ENCODE measurements at places on chromosomes 4 and X.

DNA sequence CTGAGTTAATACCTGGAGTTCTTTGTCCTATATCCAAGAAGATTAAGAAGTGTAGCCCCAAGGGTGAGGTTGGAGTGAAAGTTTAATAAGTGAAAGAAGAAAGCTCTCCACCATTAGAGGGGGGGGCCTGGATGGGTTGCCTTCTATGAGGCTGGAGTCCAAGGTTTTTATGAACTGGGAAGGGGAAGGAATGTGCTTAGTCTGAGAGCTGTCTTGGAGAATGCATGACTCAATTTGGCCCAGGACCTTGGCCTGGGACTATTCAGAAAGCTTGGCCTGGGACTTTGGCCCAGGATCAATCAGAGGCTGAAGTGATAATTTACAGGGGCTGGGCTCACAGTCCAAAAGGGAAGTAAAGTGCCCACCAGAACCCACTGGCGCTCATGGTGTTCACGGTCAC lies 1049.0 kb upstream of the GRIA3 start:
- DNase-seq, result no peak

DNA sequence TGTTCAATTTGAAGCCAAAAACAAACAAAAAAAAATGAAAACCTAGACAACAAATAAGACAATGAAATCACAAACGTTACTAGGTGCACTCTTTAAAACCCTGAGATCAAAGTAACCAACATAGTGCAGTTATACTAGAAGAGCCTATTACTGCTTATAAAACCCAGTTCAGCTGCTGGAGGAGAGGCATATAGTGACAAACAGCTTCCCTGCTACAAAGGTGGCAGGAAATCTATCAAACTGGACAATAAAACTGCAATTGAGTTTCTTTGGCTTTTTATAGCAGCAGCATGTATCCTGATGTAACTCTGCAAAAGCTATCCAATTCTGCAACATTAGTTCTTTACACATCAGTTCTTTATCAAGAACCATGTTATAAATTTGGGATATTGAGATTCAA lies 155.6 kb downstream of the LRBA start:
- no peak for DNase-seq

- no peak for DNase-seq
These were observed 93.3 kb downstream of the GRIA3 start for GRCh38 chrX:123277347-123277746.

GRCh38 chr4:6327220-6327917 lies 57.7 kb downstream of the WFS1 start:
- DNase-seq, result peak; percentile 94

DNA sequence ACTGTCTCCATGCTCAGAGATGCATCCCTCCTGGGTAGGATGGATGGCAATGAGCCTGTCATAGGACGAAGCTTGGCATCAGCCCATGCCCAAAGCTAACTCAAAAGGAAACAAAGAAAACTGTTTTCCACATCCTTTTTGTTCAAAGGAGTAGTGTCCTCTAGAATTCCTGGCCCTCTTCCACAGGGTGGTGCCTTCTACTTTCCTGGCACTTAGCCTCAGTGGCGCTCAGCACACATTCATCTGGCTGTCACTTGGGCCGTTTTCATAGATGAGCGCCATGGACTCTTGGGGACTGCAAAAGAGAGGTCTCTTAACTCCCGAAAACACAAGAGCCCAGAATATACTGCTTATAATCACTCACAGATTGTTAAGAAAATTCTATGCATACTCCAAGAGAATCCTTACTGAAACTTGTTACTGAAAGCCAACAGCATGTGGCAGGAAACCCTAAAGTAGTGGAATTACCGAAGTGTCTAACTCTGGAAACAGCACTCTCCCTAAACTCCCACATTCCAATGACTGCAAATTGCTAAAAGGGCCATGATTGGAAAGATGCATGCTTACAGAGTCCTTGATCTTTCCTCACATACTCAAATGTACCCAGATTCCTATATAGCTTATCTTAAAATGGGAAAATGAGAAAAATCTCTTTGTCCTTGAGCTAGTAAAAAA lies 110.0 kb downstream of the HS6ST2 start:
- no peak for DNase-seq

- no peak for DNase-seq
These were observed 1119.2 kb upstream of the INTU start for GRCh38 chr4:126513596-126513995.

DNA sequence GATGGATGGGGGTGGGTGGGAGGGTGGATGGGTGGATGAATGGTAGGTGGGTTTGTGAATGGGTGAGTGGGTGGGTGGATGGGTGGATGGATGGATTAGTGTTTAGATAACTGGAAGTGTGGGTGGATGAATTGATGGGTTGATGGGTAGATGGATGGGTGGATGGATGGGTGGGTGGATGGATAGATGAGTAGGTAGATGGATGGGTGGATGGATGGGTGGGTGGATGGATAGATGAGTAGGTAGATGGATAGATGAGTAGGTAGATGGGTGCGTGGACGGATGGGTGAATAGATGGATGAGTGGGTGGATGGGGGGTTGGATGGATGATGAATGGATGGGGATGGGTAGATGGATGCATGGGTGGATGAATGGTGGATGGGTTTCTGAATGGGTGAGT lies 20.3 kb upstream of the ASMTL start:
- peak; percentile 25 for DNase-seq

GRCh38 chr4:183260491-183261151 lies 59.5 kb downstream of the CLDN22 start:
- DNase-seq, result no peak

GRCh38 chr4:154490234-154490582 lies 1.4 kb downstream of the DCHS2 start:
- DNase-seq, result no peak

GRCh38 chr4:75087865-75088264 lies 154.9 kb downstream of the PARM1 start:
- DNase-seq, result no peak

DNA sequence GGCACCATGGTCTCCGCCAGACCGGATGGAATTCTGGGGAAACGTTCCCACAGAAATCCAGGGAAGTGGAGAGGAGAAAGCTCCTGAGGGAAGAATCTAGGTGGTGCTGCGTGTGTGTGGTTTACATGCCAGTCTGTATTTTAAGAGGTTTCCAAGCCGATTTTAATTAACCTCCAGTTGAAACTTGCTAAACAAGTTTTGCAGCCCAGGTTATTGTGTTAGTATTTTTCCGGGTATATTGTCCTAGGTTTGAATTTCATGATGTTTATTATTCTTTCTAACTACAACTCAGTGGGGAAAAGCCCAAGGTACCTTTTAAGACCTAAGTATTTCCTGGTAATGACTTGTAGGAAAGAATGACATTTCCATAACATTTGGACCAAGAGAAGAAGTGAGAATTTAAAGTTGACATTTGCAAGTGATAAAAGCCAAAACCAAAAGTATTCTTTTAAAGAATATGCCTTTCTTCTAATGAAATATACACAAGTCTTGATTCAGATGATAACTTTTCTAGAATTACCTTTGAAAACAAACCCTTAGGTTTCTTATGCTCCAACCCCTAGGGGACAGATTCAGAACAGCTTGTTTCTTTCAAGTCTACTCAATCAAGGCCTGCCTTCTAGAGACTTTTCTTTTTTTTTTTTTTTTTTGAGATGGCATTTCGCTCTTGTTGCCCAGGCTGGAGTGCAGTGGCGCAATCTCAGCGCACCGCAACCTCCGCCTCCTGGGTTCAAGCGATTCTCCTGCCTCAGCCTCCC lies 14.6 kb downstream of the SAT1 start:
- no peak for DNase-seq

DNA sequence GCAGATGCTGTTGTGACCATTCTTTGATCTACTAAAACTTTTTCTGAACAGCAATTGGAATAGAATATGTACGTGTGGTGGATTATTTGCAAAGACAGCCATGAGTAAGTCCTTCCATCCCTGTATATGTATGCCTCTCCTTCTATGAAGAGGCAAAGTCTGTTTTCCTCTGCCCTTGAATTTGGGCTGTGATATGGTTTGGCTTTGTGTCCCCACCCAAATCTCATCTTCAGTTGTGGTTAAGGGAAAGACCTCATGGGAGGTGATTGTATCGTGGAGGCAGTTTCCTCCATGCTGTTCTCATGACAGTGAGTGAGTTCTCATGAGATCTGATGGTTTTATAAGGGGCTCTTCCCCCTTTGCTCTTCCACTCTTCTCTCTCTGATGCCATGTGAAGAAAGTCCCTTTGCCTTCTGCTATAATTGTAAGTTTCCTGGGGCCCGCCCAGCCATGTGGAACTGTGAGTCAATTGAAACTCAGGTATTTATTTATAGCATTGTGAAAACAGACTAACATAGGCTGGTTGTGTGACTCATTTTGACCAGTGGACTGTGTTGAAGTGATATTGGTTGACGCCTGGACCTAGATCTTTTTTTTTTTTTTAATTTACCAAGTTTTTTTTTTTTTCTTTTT lies 108.3 kb upstream of the CAMK2D start:
- peak; percentile 57 for DNase-seq

- no peak for DNase-seq
These were observed 890 bp upstream of the FREM3 start for GRCh38 chr4:143701365-143701764.

- no peak for DNase-seq
These were observed 38.2 kb downstream of the HPGDS start for GRCh38 chr4:94304365-94304971.

- peak; percentile 53 for DNase-seq
These were observed at the start of gene COX7B for GRCh38 chrX:77899081-77899828. COX7B (plus strand) TSS chrX:77899468; CDS start chrX:77899554, 86 bp downstream.

GRCh38 chr4:137299281-137299680 lies 233.0 kb downstream of the PCDH18 start:
- DNase-seq, result no peak

- DNase-seq, result no peak
These were observed 28.0 kb upstream of the NSUN7 start for GRCh38 chr4:40721730-40722171.

GRCh38 chr4:48986654-48987164 lies 634 bp downstream of the CWH43 start:
- no peak for DNase-seq

DNA sequence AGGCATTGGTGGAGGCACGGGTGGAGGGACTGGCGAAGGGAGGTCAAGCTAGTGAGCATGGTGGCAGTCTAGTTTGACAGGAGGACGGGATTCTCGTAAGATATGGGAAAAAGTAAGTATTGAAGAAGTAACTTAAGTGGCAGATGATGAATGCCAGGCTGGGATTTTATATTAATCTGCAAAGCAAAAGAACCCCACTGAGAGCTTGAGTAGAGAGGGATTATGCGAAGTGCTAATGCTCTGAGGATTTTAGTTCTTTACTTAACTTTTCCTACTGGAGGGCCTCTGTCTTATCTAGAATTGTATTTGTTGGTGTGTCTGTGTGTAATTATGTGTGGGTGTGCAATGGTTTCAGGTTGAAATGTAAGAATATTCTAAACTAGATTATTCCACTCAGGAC lies 327.9 kb downstream of the FAT4 start:
- no peak for DNase-seq

- no peak for DNase-seq
These were observed 41.5 kb upstream of the PTCHD1 start for GRCh38 chrX:23292988-23293651.

GRCh38 chr4:59671037-59671436 lies 1529.1 kb upstream of the ADGRL3 start:
- DNase-seq, result no peak

- DNase-seq, result no peak
These were observed 446 bp upstream of the UBE2A start for GRCh38 chrX:119573840-119574393.

DNA sequence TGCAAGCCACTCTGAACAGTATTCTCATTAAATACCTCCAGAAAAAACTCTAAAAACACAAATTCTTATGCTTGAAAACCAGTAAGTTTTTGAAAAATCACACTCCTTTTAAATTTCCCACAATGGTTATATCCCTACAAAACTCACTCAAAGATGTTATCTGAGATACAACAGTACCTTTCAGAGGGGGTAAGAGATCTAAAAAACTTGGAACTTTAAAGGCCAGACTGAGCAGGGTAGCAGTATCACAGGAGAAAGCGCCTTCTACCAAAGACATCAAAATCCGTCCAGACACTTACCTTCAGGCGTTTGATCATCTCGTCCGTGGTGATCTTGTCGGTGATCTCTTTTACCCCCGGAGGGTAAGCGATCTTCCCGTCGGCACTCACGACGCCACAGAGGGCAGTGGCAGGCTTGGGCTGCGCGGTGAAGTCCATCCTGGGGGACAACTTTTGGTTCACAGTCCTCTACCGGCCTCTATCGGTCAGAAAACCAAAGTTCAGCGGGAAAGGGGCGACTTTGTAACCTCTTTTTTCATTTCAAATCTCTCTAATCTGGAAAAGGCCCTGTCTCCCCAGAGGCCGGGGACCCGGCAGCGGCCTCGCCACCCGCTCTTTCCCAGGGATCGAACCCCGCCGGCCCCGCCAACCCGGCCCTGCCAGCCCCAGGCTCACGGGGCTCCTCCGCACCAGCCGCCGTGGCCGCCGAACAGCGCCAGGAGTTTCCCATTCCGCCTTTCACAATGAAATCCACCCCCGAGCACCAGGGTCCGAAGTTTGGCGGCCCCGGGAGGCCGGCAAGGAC lies 1.4 kb downstream of the PDS5A start:
- peak; percentile 83 for DNase-seq

DNA sequence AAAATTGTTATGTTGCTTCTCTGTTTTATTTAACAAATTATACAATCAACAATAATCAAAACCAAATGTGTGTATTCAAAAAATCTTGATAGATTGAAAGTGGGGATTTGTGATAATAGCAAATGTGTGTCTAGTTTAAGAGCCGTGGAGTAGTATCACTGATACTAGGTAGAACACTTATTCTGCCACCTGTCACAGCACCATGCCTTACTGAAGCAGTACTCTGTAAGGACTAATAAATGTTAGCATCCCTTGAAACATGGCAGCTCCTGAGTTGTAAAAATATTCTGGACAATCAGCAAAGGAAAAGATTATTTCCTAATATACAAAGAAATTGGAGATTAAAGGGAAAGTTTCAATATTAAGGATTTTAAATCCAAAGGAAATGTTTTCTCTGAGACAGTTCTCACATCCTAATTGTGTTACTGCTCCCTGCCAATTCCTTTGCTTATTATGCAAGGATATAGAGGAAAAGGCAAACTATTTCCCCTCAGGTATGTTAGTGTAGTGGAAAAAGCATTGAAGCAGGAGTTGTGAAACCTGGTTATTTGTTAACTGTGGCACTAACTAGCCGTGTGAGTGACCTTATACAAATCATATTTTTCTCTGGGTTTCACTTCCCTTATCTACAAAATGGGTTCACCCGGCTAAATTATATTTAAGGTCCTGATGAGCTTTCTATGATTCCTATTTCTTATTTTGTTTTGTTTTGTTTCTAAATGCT lies 303.1 kb downstream of the ARHGAP24 start:
- DNase-seq, result no peak

DNA sequence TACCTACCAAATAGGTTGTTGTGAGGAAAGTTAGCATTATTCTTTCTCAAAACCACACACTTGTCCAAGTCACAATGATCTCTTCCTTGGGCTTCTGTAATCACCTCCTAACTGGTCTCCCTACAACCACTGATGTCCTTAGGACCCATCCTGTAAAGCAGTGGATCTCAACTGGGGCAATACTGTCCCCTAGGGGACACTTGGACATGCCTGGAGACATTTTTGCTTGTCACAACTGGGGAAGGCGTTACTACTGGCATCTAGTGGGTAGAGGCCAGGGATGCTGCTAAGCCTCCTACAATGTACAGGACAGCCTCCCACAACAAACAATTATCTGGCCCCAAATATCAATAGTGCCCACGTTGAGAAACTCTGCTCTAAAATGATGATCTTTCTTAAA lies 118.7 kb upstream of the AP1S2 start:
- DNase-seq, result no peak
